Stimulated activated CD8-positive, alpha-beta memory T cell treated with anti-CD3 and anti-CD28 coated beads, Interleukin-4, amount 100 ng/mL, for 48 hours (primary cell): ENCODE measurements at places on chromosomes 6 and 20.

- no peak for DNase-seq
Observed at GRCh38 chr6:4295058-4295782, 159.8 kb upstream of the ECI2 start.

DNA sequence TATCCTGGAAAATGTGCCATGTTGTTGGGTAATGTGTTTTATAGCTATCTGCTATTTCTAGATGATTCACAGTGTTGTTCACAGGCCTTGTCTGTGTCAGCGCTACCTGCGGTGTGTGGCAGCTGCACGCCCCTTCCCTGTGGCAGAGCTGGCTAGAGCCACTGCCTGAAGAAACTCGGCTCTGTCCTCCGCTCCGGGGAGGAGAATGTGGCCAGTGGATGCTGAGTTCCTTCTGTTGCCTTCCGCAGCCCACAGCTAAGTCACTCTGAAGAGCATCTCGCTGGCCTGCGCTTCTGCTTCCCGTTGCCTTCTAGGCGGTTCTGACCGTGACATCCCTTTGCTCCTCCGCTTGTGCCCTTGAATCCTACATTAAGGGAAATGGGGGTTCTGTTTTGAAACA lies 135.1 kb downstream of the PLG start:
- no peak for DNase-seq

- no peak for DNase-seq
Observed at GRCh38 chr20:41506192-41506915, 111.8 kb downstream of the CHD6 start.

DNA sequence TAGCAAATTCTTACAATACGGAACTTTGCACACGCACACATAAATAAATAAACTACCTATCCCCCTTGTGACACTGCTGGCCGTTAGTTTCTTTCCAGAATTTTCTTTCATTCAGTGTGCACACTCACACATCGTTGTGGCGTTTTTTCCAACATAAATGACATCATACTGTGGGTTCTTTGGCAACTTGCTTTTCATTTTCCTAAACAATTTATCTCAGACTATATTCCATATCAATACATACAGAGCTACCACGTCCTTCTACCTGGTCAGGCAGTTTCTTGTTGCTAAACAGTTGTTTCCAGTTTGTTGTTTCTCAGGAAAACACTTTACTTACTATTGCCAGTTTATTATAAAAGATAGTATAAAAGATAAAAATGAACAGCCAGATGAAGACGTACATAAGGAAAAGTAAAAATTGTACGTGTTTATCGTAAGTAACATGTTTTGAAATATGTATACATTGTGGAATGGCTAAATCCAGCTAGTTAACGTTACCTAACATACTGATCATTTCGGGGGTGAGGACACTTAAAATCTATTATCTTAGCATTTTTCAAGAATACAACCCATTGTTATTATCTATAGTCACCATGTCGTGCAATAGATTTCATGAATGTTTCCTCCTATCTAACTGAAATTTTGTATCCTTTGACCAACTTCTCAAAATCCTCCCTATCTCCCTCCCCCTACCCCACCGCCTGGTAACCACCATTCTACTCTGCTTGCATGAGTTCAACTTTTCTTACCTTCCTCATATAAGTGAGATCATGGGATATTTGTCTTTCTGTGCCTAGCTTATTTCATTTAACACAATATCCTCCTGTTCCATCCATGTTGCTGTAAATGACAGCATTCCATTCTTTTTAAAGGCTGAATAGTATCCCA lies 1.2 kb upstream of the TP53RK start:
- DNase-seq: no peak

GRCh38 chr6:42808492-42809483 lies 26.9 kb downstream of the BICRAL start:
- DNase-seq: no peak

DNA sequence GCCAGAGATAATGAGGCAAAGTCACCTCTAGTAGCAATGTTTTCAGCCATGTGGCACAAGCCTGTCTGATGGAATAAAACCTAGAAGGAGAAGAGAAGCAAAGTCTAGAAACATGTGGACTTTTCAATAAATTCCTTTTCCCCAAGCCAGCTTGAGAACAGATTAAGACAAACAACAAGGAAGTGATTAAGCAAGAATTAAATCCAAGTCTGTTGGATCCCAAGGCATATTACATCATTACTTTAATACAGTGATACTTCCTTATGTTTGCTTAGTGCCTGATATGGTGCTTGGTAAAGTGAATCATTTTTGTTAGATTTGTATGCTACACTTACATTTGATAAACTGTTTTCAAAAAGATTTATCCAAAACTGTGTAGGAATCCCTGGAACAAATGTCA lies 260.3 kb upstream of the FAM83B start:
- no peak for DNase-seq

DNA sequence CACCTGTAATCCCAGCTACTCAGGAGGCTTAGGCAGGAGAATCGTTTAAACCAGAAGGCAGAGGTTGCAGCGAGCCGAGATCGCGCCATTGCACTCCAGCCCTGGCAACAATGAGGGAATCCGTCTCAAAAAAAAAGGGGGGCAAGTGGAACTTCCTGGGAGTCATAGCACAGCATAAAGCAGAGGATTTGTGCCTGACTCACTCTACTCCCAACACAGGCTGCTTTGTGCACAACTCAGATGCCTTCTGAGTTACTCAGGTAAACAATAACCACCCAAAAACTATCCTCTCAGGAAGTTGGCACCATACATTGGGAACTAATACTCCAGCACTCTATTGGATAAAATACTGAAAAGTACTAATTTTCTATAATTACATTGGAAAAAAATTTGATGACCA lies 2.5 kb upstream of the TMEM244 start:
- DNase-seq: no peak

DNA sequence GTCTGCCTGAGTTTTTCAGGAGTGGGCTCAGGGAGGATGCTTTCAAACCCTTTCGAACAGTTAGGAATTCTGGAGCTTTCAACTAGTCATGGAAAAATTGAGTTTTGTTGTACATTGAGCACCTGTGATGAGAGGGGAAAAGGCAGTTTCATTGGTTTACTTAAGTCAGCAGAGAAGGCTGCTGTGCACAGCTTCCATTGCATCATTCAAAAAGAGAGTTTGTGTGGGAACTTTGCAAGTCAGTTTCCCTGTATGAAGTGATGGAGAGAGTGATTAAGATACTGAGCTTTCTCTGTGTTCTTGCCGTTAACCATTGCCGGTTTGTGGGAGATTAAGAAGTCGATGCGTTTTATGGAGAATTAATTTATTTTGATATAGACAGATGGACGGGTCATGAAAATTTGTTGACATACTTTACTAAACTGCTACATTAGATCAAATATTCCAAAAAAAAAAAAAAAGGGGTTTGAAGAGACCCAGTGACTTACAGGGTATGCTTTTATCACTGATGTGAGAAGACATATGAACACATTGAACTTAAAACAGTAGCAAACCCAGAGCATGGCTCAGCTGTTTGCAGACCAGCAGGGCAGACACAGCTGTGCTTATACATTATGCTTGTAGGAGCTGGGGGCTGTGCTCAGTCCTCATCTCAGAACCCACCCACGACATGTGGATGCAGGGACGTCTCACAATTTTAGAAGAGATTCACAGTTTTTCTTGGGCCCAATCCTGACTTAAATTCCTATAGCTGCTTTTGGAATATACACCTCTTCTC lies 234.1 kb downstream of the SOX4 start:
- DNase-seq: no peak

DNA sequence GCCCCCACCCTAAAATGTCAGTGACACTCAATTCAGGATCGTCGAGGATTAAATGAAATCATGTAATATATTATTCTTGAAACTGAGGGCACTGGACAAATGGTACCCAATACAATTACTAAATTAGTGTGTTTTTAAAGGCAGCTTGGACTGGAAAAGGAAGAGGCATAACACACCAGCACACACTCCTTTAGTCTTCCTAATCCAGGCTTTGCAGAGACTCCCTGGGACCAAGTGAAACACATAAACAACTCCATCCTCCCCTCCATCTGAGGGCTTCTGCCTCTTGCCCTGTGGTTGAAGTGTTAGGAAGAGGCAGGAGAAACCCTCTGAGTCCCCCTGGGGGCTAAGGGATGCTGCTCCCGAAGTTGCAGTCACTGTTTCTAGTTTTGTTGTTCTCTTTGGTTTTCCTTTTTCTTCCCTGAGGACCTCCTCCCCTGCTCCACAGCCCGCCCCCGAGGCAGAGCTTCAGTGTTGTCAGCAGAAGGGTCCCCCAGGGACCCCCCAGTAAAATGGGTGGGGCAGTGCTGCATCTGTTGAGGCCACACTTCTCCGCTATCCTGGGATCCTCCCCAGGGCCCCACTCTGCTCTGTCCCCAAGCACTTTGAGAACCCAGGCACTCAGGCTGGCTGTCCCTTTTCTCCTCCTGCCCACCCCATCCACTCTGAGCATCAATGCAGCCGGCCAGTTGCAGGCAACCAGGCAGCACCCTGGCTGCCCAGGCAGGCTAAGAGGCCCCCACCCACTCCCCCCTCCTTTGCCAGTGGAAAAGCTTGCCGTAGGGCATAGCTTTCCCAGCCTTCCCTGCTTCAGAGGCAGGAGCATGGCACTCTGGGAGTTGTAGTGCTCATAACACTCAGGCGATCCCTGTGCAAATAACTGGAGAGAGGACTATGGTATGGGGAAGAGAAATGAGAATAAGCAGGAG lies 5.9 kb downstream of the TMEM63B start:
- DNase-seq: no peak

- DNase-seq: no peak
Observed at GRCh38 chr20:2680046-2680445, 12.5 kb upstream of the EBF4 start.

GRCh38 chr6:155313602-155314091 lies 637 bp downstream of the TFB1M start:
- DNase-seq: no peak

DNA sequence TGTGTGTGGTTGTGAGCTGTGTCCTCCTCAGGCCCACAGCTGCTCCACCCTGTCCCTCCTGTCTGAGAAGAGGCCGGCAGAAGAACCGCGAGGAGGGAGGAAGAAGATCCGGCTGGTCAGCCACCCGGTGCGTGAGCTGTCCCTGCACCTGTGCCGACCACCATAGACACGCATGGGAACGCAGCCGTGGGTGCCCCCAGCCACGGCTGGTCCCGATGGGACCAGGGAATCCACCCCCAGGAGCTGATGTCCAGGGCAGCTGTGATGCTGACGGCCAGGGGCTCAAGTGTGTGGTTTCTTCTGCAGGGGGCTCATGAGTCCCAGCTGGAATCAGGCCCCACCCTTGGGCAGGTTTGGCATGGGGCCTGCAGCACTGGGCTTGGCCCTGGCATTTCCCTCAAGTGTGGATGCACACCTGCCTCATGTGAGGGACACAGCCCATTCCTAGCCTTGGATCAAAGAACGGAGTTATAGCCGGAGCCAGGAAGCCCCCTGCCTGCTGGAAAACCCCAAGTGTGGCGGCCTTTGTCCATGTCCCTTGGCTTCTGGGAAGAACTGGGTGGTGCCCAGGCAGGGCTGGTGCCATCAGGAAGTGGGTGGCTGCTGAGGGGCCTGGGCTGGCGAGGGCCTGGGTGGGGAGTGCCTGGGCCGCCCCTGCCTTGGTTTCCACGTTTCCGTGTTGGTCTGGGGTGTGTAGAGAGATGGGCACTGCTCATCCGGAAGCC lies 4.6 kb upstream of the TNFRSF6B start:
- DNase-seq: no peak

DNA sequence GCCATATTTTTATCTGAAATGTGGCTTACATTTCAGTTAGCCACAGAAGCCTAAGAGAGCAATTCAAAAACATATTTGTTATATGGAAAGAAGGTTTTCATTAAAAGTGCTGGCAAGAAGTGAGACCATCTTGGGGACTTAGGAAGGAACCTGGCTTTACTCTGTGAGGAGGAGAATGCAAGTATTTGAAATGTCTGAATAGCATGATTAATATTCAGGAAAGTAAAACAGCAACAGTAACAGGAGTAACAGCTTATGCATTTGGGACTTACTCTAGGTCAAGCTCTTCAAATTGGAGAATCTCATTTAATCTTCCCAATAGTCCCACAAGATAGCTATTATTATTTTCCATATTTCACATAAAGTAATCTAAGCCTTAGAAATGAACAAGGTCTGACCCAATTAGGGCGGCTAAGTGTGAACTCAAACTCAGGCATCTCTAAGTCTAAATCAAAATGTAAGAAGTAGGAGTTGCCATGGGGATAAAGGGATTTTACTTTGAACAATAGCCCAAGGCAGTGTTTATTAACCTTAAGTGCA lies 816.5 kb downstream of the BCKDHB start:
- no peak for DNase-seq

DNA sequence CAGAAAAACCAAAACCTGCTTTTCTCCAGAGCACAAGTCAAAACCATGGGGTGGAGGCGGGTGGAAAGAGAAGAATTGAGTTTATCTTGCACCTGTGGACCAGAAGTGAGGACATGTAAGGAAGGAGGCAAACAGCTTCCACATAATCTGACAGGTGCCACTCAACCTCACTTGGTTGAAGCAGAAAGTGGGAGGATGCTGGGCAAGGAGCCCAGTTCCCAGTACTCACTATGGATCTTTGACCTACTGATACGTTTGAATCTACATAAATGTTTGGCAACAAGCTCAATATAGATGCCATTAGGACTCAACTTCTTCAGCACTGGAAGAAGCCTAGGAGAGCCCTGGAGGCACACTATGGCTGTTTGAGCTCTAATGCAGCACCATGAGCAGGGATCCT lies 285.5 kb downstream of the KIF16B start:
- DNase-seq: no peak

GRCh38 chr6:55448451-55448850 lies 121.2 kb downstream of the GFRAL start:
- DNase-seq: no peak

- no peak for DNase-seq
Observed at GRCh38 chr6:53977551-53977950, 133.7 kb upstream of the MLIP start.

DNA sequence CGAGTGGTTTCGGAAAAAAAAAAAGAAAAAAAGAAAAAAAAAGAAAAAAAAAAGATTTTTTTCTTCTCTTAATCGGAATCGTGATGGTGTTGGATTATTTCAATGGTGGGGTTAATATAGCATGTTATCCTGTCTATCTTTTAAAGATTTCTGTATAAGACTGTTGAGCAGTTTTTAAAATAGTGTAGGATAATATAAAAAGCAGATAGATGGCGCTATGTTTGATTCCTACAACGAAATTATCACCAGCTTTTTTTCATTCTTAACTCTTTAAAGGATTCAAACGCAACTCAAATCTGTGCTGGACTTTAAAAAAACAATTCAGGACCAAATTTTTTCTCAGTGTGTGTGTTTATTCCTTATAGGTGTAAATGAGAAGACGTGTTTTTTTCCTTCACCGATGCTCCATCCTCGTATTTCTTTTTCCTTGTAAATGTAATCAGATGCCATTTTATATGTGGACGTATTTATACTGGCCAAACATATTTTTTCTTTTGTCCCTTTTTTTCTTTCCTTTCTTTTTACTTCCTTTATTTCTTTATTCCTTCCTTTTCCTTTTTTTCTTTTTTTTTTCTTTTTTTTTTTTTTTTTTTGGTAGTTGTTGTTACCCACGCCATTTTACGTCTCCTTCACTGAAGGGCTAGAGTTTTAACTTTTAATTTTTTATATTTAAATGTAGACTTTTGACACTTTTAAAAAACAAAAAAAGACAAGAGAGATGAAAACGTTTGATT lies 3.6 kb downstream of the SOX4 start:
- DNase-seq: no peak
